NCI-H345 (cell line): ENCODE measurements at places on chromosomes 12 and 14.

GRCh38 chr12:25958428-25959070 lies at the start of gene RASSF8:
Gene RASSF8, plus strand, starts transcription at chr12:25958682. Its CDS starts 96,662 bp downstream, at chr12:26055344.
- peak; percentile 35 for DNase-seq

DNA sequence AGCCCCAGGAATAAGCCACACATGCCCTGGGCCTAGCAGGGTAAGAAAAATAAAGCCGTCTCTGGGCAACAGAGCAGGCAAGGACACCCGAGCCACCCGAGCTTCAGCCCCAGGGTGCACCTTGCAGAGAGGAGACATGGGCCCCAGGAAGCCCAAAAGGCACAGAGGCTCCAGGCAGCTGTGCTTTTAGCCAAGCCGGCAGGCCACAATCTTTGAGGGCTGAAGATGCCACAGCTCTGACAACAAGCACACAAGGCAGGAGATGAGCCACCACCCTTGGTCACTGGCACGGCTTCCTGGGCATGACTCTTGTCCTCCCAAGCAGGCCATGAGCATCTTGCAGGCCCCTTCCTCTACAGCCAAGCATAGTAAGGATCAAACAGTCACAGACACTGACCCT lies 86.3 kb downstream of the ITPK1 start:
- no peak for DNase-seq

DNA sequence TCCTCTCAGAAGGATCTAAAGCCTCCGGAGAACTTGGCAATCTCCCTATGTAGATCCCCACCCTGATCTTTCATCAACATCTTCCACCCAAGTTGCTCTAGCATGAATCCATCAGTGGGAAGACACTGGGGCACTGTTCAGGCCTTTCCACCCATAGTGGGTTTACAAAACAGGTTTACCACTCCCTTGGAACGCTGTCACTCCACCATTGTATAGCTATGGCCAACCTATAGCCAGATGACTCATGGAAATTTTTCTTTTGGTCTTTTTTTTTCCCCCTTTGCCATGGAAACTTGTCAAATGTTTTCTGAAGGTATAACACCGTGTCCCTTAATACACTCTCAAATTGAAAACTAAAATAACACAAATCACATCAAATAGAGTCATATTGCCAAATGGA lies 10.8 kb upstream of the HSPB8 start:
- DNase-seq = no peak

DNA sequence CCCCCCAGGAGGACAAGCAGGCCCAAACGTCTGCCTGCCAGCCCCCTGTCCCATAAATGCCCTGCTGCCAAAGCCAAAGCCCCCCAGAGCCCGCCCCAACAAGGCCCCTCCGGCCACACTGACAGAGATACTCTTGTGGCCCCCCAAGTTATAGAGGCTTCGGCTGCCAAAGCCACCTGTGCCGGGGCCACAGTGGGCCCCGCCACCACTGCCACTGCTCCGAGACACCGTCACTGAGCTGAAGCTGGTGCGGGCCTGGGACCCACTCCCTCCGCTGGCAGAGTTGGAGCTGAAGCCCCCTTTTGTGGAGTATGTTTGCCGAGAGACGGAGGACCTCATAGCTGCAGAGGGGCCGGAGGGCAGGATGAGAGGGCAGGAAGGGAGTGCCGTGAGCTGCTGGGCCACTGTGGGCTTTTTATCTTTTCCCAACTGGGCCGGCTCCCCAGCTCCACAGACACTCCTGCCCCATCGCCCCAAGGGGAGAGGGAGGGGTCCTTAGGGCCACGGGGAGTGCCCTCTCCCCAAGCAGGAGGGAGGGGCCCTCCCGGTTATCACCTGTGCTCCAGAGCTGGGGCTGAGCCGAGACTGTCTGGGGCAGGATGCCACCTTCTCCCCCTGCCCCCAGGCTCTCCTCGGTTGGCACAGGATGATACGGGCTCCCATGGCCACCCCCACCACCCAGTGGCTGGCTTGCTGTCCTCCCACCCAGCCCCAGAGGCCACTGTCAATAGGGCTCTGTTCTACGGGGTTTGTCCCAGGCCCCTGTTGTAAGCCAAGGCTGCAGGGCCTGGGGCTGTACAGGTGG lies at the start of gene KRT79:
Gene KRT79, minus strand, starts transcription at position 390 of the 805 bp plus-strand sequence. Its CDS starts 51 bp downstream, at position 339.
- no peak for DNase-seq

DNA sequence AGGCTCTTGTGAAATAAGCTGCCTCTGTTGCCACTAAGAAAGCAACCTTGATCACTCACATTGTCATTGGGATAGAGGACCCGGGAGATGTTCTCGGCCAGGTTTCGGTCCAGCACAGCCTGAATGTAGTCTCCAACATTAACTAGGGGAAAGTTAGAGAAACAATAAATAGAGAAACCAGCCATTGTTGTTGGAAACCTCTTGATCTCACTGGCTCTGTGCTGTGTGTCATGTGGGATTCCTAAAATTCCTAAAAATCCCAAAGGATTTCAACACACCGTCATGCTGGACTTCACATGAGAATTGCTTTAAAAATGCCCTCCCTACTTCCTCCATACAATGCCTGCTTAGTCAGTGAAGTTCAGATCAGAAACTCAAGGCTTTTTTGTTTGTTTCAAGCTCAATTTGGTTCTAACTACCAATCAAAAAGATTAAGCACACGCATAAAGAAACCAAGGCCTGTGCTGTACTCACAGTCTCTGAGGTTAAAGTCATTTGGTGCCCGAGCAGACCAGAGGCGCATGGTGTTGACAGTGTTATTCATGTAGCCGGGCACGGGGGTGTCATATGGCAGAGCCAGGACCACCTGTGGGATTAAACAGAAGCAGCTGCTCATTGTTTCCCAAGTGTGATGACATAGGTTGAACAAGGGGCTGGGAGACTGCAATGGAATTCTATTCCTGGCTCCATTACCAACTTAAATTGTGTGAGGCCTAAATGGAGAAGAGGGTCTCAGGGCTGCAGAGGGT lies 23.6 kb downstream of the PYGL start:
- no peak for DNase-seq

GRCh38 chr12:87812681-87813080 lies 216.5 kb downstream of the C12orf50 start:
- DNase-seq = no peak

DNA sequence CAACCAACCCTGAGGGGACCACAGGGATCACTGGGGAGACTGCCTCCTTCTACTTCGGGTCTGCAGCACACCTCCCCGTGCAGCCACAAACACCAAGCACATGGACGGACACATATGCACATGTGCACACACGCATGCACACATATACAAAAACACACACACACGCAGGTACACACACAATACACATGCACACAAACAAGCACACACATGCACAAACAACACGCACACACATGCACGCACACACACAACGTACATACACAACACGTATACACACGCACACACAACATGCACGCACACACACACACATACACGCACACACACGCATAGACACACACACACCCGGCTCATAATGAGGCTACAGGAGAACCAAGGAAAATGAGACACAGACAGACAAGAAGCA lies 203.6 kb downstream of the DPF3 start:
- no peak for DNase-seq

DNA sequence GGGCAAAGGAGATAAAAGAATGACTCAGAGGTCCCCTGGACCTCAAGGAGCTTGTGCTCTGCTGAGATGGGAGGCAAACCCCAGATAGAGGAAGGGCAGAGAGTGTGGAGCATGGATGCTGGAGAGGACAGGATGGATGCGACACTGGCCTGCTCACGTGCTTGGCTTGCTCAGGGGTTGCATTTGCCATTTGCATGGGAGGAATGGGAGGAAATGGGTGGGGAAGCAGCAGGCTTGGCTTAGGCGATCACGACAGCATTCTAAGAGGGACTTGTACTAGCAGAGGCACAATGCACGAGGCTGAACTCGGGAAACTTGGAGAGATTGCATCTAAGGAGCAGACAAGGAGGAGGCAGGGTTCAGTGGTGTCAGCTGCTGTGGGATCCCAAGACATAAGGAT lies 19.8 kb downstream of the CD9 start:
- no peak for DNase-seq

DNA sequence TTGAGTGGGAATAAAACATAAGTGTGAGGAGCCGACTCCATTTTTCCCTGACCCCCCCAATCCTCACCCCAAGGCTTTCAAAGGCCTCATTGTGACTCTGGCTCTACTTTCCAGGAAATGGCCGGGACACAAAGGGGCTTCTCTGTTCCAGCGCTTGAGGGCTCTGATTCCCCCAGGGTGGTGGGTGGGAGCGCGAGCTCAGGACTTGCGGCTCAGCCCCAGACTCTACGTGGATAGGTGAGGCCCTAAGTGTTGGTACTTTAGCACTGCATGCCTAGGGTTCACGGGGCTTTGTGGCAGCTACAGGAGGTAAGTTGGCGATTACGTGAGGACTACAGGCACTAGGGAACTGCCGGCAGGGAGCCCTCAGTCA lies 553 bp downstream of the CNPY2 start:
- DNase-seq = no peak
